Activated gamma-delta T cell (primary cell): ENCODE measurements at places on chromosomes 1 and 21.

- DNase-seq, result no peak
Observed at GRCh38 chr1:233394860-233395717, 67.6 kb downstream of the MAP3K21 start.

DNA sequence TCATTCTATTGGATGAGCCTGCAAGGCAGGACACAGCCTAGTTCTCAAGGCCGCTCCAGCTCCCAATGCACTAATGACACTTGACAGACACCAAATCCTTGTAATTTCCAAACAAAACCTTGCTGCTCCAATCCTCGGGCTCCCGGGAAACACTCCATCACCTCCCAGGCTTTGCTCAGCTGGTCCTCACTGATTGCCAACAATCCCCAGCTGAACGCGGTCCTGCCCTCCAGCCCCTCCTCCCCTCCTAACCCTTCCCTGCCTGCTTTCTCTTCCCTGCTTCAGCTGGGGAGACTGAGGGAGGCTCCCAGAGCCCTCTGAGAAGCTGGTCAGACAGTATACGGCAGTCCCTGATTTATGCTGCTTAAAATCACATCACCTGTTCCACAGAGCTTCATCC is 114.4 kb upstream of the TNR start:
- DNase-seq, result no peak

DNA sequence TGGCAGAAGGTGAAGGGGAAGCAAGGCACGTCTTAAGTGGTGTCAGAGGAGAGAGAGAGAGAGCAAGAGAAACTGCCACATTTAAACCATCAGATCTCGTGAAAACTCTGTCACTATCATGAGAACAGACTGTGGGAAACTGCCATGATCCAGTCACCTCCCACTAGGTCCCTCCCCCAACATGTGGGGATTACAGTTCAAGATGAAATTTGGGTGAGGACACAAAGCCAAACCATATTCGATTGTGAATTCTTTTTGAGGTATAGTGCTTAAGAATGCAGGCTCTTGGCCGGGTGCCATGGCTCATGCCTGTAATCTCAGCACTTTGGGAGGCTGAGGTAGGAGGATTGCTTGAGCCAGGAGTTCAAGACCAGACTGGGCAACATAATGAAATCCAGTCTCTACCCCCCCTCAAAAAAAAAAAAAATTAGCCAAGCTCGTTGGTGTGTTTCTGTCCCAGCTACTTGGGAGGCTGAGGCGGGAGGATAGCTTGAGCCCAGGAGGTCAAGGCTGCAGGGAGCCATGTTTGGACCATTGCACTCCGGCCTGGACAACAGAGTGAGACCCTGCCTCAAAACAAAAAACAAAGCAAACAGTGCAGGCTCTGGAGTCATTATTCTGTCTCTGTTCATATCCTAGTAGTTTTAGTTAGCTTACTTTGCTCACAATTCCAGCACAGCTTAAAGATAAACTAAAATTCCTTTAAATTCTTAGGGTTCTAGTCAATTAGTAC is 6.0 kb downstream of the ZCCHC17 start:
- no peak for DNase-seq

- no peak for DNase-seq
Observed at GRCh38 chr21:44650265-44650972, 4.0 kb downstream of the KRTAP12-4 start.

DNA sequence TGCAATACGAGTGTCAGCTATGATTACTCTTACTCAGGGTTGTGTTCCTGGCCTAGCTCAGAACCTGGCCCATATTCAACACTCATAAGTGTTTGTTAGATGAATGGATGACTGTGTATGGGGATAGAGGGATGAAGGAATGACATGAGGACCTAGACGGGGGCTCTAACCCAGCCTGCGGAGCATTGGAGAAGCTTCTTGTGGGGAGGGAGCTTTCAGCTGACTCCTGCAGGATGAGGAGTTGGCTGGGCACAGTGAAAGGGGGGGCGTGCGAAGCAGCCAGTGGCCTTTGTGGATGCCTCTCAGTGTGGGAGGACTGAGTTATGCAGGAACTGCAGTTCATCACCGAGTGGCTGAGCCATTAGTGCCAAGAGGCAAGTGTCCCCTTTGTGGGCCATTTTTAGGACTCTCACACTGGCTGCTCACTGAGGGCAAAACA is 1.2 kb upstream of the EXTL1 start:
- DNase-seq, result no peak

GRCh38 chr1:112026016-112026415 is 36.5 kb upstream of the KCND3 start:
- DNase-seq, result no peak

DNA sequence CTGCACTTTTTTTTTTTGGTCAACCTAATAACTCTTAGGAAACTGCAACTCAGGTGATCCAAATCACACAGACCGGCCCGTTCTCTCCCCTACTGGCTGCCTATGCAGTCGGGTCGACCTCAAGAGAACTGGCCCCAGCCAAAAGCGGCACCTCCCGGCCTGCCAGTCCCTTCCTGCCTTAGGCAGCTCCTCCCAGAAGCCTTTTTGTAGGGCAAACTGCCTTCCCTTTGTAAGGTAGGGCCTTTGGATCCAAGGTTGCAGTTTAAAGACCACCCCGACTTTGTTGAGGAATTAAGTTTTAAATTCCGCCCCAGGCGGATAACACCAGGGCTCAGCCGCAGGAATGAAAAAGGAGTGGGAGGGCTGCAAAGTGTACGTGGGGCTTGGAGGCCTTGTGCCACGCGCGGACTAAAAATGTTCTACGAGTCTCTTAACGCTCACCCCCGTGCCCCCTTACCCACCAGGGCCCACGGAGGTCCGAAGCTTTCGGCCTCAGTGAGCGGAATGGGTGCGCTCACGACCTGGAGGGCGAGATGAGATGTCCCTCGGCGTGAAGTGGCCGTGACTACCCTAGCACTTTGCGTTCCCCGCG is 642 bp upstream of the ST3GAL3 start:
- no peak for DNase-seq

- no peak for DNase-seq
Observed at GRCh38 chr1:119915517-119915916, 19.2 kb upstream of the ADAM30 start.

- DNase-seq, result no peak
Observed at GRCh38 chr21:42989816-42990650, 15.7 kb downstream of the PKNOX1 start.

- DNase-seq, result no peak
Observed at GRCh38 chr1:3557366-3557765, 53.9 kb downstream of the MEGF6 start.

GRCh38 chr1:202586018-202586821 is 124.0 kb downstream of the SYT2 start:
- no peak for DNase-seq

GRCh38 chr21:44907966-44908895 is 12.5 kb downstream of the ITGB2 start:
- DNase-seq, result no peak

DNA sequence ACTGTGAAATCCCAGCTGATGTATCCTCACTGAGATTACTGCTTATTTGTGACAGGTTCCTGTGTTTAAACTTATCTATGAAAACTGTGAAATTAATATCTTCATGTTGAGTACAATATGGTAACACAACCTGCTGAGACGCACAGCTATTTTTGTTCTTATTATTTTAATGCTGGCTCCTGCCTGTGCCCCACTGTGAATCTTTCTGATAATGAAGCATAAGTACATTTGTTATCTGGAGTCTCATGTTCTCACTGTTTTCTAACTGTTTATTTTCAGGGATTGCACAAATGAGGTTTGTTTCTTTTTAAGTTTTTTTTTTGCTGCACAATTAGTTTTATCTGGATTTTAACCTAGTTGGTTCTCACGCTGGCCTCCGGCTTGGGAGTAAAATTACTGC is 39.9 kb upstream of the IFNAR2 start:
- DNase-seq, result no peak

GRCh38 chr1:212782422-212783154 is 9.0 kb downstream of the NSL1 start:
- no peak for DNase-seq

GRCh38 chr21:37164742-37165141 is 91.7 kb downstream of the TTC3 start:
- DNase-seq, result no peak

- DNase-seq, result no peak
Observed at GRCh38 chr1:29636936-29637335, 400.6 kb downstream of the PTPRU start.

GRCh38 chr1:94107141-94107540 is 13.8 kb downstream of the ABCA4 start:
- DNase-seq, result no peak

GRCh38 chr1:181142096-181142958 is 53.8 kb downstream of the IER5 start:
- DNase-seq, result peak; percentile 75

- DNase-seq, result no peak
Observed at GRCh38 chr1:17826165-17826488, 71.0 kb downstream of the ACTL8 start.

DNA sequence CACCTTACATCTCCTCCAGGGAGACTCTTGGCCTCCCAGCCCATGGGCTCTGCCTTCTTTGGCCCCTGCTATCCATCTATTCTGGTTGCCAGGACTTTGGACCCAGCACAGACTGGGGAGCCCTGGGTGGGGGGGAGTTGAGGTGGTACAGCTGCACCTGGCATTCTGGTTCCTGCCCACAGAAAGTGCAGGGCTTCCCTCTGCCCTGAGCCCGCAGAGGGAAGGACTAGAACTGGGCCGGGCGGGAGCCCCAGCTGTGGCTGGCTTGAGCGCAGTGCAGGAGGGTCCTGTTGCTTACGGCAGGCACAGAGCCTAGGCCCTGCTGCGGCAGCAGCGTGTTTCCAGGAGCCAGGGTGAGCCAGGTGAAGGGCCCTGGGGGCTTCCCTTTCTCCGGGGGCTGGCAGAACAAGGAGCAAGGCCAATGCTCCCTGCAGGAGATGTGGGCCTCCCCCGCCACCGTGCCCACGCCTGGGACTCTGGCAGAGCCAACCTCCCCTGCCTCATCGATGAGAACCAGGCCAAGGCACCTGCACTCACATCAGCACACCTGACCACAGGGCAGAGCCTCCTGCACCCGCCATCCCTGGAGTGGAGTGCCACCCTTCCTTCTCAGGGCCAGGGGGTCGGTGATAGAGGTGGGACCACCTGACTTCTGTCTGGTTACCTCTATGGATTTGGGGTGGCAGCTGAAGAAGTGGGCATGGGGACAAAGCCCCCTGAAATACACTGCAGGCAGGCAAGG is 16.1 kb downstream of the PARS2 start:
- DNase-seq, result no peak

- no peak for DNase-seq
Observed at GRCh38 chr1:78779831-78780230, 130.2 kb downstream of the IFI44 start.

DNA sequence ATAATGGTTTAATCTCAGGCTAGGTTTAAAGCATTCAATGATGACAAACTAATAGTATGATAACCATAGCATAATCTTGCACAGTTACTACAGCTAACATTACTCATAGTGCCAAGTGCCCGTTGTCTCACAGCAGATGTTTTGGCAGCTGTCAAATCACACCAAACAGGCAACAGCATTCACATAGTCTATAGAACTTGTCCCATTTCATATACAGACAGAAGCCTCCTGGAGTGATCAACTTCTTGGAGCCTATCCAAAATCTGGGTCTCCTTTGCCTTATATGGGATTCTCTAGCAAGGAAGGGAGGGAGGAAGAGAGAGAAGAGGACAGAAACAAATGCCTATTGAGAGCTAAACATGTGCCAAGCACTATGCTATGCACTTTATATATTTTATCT is 250.6 kb upstream of the ZP4 start:
- DNase-seq, result no peak

DNA sequence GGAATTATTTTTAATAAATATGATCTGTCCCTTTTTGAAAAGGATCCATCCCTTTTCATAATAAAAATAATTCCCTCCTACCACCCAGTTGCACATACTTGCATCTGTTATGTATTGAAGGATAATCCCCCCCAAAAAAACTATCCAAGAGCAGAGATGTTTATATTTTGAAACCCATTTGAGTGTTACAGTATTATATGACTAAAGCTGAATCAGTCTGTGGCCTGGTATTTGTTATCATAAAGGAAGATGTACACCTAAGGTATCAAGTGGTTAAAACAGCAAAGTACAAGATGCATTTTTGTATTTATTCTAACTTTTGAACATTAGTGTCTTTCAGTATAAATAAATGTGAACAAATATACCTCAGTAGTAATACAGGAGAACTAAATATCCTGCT is 12.7 kb upstream of the TGFB2 start:
- no peak for DNase-seq

- DNase-seq, result no peak
Observed at GRCh38 chr1:248702714-248703113, at the start of gene OR14I1. Gene OR14I1, minus strand, starts transcription at chr1:248702766.

- no peak for DNase-seq
Observed at GRCh38 chr1:45802343-45803298, 791 bp upstream of the MAST2 start.

DNA sequence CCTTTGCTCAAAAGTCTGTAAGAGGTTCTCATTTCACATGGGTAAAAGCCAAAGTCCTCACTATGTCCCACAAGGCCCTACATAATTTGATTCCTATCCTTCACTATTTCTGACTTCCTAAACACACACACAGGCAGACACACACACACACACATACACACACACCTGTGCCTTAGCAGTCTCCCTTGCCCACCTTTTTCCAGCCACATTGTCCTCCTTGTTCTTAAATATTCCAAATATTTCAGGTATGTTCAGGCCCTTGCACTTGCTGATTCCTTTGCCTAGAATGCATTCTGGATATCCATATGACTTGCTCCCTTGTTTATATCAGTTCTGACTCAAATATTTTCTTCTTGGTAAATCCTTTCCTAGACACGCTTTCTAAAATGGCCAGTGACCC is 54.6 kb downstream of the NTNG1 start:
- no peak for DNase-seq

- DNase-seq, result no peak
Observed at GRCh38 chr1:61926597-61926996, 184.3 kb downstream of the PATJ start.

GRCh38 chr1:206866062-206866461 is 639 bp downstream of the IL20 start:
- no peak for DNase-seq

DNA sequence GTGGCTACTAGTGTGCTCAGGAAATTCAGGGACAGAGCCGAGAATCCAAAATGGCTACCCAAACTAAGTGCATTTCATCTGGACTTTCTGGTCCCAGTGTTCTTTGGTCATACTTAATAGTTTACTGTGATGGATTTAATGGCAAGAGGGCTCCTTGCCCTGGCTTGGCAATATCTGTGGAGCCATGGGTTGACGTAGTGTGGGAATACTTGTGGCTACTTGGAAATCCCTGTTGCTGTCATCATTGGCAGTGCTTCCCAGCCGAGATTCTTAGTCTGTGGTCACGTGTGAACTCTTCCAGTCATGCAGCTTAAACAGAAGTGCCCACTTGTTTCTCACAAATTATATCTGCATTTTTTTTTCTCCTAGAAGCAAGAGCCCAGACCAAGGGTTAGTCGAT is 198.9 kb downstream of the HS2ST1 start:
- no peak for DNase-seq

DNA sequence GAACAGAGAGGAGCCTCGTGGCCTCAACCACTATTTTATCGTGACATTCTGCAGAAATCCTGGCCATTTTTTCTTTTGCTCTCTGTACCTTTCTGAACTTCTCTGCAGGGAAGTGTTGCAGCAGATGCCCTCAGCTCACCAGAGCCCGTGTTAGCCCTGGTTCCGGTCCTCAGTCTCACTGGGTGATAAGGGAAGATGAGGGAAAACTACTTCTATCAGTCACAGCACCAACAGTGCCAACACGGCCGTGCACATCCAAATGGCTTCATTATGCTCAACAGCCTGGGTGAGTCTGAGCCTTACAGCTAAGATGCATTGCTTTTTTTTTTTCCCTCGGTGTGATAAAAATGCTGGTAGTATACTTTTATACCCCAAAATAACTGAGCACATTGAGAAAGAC is 93.0 kb downstream of the KIF26B start:
- DNase-seq, result no peak

- no peak for DNase-seq
Observed at GRCh38 chr21:16169102-16169511, 439.3 kb downstream of the USP25 start.
